ENCODE measurements at places on chromosomes 2 and 18. TPM values are rescaled to one million over a fixed set of nuclear protein-coding genes. Genes with fewer than 3 reads are reported as not detected.

SDC1 gene
- total RNA-seq, result 0.67 TPM

CNRIP1 gene
- not detected for total RNA-seq

CYP1B1 gene
- 2.5 TPM for total RNA-seq

CFAP65 gene
- total RNA-seq, result not detected

CPLX4 gene
- not detected for total RNA-seq

ZNF804A gene
- not detected for total RNA-seq

- no peak for DNase-seq
Measured at GRCh38 chr18:66558773-66559172, 45.1 kb downstream of the CDH19 start.

DNA sequence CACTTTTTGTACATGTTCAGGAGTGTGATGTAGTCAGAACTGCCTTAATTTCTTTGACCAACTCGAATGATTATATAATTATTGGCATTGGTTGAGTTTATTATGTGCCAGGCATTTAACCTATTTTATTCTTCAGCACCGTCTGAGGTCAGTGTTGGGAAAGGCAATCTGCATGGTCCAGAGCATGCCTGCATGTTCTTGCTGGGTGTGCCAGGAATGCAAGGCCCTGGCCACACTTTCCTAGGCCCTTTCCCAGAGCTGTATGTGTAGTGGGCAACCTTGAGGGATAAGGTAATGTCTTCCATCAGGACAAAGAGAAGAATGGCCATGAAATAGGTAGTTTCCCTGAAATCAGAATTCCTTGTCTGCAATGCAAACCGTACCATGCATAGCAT is 9.7 kb upstream of the SNRNP200 start:
- no peak for DNase-seq

DNA sequence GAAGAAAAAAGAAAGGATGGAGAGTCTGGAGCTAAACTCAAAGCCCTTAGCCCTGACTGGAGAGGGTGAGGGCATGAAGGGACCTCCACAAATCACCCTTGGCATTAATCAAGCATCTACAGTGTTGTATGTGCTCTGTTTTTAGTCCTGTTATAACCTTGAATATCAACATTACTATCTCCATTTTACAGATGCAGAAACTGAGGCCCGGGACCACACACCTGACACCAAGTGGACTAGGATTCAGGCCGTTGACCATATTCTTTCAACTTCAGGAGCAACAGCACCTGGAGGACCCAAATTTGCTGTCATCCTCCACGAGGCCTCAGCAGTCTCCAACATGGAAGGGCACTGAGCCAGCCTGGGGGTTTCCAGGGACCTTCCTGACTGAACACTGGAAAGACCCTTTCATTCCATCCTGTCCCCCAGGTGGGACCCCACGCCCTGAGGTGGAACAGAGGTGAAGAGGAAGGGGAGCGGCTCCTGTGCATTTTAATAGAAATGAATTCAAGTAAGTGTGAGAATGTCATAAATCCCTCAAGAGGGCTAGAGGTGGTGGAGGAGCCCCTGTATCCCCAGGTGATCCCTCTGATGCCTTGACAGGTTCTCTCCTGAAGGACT is 41.0 kb downstream of the SERTAD2 start:
- no peak for DNase-seq

DNA sequence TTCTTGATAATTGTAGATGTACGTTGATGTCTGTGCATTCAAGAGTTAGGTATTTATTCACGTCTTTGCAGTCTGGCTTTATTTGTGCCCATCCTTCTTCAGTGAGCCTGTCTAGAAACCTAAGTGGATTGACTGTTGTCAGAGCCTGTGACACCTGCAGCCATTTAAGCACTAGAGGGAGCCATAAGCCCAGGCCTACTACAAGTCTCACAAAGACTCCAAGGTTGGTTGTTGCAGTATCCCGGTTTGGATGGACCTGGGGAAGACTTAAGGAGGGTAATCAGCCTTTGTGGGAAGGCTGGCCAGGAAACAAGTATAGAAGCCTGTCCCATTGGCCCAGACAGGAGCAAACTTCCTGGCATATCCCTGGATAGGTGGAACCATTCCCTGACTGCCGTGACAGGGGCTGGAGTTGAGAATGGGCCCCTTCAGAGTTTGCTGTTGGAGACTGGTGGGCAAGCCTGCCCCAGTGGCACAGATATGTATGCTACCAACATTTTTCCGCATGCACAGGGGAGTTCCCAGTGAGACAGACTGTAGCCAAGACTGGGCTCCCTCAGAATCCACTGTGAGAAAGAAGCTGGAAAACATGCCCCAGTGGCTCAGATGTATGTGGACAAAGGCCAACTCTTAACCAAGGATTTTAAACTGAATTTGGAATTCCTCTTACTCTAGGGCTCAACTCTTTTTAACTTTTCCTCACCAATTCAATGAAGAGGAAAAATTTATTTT is 9.3 kb upstream of the LRRC30 start:
- DNase-seq, result peak; percentile 24

GRCh38 chr2:341017-341542 is 53.2 kb upstream of the ALKAL2 start:
- no peak for DNase-seq

GRCh38 chr2:25617948-25618646 is 55.3 kb downstream of the DTNB start:
- no peak for DNase-seq

GRCh38 chr2:183063083-183063482 is 15.5 kb upstream of the DUSP19 start:
- DNase-seq, result no peak

DNA sequence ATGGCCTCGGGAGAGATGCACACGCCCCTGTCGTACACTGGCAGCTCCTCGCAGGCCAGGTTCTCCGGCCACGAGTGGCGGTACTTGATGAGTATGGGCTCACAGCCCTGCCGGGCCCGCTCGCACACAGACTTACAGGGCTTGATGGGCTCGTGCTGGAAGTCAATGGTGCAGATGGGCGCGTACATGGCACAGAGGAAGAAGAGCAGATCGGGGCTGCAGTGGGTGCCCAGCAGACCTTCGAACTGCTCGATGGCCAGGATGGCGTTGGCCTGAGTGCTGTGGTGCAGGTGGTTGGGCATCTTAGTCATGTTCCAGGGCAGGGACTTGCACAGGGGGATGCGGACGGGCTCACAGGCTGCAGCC is 359 bp downstream of the FRZB start:
- DNase-seq, result no peak

DNA sequence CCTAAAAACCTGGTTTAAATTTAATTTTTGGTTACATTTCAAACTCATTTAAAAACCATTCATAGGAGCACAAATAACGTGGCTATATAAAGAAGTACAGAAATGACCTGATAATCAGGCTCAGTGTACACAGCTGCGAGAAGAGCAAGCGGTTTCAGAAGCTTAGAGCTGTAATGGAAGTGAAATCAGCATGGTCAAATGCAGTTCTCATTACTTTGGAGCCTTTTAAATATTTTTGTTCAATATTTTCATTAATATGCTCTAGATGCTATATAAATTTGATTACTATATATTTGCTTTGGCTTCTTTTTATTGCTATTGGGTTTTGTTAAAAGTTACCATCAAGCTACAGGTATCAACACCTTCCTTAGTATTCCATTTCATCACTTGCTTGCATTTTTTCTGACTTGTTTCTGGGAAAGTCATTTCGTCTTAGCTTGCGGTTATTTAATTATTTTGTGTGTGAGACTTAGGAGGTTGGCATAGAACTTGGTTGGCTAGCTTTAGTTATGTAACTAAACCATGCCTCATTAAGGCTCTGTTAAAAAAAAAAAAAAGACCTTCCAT is 58.7 kb downstream of the AFTPH start:
- DNase-seq, result no peak

DNA sequence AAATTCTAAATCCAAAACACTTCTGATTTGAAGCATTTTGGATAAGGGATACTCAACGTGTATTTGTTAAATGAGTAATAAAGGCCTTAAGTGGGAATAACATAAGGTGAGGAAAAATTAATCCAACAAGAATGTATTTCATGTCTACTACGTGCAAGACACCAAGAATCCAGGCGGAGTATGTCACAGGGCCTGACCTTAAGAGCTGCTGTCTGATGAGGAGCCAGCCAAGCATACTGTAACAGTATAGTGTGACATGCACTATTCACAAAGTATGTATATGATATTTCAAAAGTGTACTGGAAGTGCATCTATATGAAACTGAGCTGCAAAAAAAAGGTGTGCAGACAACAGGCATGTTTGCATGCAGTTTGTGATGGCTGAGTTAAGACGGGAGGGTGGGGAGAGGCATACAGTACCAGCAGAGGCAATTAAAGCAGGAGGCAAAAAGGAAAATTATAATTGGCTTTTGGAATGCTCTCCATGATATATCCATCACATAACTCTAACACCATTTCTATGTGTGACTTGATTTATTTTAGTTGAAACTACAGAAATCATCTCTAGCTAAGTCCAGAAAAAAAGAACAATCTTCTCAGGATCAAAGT is 18.2 kb downstream of the IWS1 start:
- no peak for DNase-seq

- no peak for DNase-seq
Measured at GRCh38 chr2:18253686-18254197, 306.7 kb downstream of the RDH14 start.

DNA sequence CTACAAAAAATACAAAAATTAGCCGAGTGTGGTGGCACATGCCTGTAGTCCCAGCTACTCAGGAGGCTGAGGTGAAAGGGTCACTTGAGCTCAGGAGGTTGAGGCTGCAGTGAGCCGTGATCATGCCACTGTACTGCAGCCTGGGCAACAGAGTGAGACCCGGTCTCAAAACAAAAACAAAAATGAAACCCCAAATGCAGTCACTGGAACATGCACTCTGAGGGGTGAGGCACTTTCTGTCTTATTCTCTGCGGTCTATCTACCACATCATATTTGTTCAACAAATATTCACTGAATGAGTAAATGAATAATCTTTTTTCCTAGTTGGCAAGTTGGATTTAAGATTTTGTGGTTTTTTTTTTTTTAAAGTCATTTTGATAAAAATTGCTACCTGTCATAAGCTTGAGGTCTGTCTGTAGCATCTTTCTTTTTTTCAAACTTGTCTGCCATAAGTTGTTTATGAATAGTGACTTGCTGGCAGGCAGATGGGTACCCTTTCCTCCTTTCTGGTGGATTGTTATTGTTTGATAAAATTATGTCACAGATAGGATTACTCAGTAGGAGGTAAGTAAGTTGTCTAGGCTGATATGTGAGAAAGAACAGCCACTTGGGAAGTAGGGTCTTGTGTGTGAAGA is 11.8 kb downstream of the CHRNA1 start:
- peak; percentile 50 for DNase-seq

DNA sequence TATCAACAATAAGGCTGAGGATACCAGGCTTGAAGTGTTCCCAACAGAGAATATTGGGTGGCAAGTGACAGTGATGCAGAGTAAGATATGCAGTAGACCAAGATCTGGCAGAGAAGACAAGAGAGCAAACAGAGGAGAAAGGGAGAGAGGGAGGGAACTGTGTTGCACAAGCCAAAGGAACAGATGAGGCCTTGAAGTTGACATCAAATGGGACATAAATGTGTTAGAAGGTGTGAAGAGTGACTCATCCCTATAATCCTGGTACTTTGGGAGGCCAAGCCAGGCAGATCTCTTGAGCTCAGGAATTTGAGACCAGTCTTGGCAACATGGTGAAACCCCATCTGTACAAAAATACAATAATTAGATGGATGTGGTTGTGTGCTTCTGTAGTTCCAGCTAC is 342.9 kb downstream of the PARD3B start:
- no peak for DNase-seq

DNA sequence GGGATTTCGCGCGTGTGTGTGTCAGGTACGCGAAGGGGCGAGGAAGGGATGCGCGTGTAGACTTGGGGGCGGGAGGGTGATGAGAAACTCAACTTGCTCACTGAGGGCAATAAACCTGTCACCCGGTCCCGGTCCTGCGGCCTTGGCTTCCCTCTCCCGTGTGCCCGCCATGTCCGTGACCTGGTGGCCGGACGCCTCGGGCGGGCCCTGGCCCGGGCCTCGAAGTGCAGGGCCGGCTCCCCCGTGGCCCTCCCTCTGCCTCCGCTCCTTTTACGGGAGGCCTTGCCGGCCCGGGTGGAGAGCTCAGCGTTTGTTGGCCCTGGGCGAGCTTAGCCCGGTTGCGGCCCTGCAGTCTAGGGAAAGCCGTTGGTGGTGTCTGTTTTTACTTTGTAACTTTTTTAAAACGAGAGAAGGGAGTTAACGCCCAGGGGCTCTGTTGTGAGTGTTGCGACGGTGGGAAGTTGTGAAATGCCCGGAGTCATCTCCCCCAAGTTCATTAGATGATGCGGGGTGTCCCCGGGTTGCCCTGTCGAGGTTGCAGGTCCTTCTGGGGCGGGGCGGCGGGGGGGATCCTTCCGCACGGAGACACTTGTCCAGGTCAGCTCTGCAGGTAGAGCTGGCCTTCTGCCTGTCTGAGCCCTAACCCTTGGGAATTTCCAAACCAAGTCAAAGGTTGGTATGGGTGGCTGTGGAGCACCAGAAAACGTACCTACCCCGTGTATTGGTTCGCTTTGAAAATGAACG is 883 bp downstream of the SMCHD1 start:
- DNase-seq, result peak; percentile 68

GRCh38 chr2:219058541-219059374 is 2.0 kb downstream of the IHH start:
- no peak for DNase-seq

DNA sequence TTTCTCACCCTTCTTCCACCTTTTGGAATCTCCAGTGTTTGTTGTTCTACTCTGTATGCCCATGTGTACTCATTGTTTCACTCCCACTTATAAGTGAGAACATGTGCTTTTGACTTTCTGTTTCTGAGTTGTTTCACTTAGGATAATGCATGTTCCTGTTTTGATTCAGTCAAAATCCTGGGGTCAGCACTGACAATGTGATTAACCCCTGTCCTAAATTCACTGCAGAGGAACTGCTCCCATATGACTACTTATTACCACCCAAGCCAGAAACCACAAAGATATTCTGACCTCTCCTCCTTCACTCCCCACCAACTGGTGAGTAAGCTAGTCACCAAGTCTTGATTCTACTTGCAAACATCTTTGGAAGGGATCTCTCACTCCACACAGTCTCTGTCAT is 251.4 kb upstream of the TCF4 start:
- no peak for DNase-seq

DNA sequence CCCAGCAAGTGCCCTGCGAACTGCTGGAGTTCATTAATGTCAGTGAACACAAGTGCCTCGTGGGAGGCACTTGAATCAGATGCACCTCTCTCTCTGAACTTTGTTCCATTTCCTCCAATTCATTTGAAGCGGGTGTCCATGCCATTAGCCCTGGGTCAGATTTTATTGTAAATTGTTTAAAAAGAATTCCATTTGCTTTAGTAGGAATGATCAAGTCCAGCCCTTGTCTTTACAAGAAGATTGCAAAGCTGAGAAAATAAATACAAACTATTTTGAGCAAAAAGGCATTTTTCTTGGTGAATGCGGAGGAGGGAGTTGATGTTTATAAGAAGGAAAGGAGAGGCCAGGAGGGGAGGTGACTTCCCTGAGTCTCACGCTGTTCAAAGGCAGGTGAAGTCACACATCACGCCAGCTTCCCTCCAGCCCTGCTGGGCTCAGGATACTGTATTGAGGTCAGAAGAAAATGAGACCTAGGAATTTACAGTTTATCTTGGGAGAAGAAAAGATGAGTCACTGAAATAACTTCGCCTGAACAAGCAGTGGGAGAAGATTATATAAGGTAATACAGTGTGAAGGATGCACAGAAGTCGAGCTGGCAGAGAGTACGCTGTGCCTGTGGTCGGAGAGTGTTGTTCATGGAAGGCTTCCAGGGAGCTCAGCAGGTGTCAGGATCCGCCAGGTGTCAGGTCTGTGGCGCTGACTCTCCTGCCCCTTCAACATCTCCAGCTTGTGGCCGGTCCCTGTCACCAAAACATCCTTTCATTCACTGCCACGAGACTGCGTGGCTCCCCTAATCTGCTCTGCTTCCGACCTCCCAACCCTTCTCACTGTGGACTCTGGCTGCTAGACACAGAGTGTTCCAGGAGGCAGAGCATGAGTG is 36.5 kb downstream of the EFR3B start:
- DNase-seq, result no peak

- no peak for DNase-seq
Measured at GRCh38 chr2:192373754-192374153, 179.0 kb upstream of the TMEFF2 start.
